Left renal cortex interstitium (tissue), 4 donors: ENCODE measurements at places on chromosomes 6 and 20.

- no peak for DNase-seq
These were observed 107.3 kb upstream of the BCLAF1 start for GRCh38 chr6:136396908-136397307.

- no peak for DNase-seq
These were observed 8.8 kb upstream of the PIM1 start for GRCh38 chr6:37160922-37161778.

DNA sequence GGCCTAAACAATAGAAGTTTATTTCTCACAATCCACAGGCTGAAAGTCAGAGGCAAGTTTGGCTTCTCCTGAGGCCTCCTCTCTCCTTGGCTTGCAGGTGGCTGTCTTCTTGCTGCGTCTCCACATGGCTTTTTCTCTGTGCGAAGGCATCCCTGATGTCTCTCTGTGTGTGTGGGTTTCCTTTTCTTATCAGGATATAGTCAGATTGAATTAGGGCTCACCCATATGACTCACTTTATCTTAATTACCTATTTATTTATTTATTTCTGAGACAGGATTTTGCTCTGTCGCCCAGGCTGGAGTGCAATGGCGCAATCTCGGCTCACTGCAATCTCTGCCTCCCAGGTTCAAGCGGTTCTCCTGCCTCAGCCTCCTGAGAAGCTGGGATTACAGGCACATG, 30.7 kb downstream of the LINC00237 start:
- no peak for DNase-seq

DNA sequence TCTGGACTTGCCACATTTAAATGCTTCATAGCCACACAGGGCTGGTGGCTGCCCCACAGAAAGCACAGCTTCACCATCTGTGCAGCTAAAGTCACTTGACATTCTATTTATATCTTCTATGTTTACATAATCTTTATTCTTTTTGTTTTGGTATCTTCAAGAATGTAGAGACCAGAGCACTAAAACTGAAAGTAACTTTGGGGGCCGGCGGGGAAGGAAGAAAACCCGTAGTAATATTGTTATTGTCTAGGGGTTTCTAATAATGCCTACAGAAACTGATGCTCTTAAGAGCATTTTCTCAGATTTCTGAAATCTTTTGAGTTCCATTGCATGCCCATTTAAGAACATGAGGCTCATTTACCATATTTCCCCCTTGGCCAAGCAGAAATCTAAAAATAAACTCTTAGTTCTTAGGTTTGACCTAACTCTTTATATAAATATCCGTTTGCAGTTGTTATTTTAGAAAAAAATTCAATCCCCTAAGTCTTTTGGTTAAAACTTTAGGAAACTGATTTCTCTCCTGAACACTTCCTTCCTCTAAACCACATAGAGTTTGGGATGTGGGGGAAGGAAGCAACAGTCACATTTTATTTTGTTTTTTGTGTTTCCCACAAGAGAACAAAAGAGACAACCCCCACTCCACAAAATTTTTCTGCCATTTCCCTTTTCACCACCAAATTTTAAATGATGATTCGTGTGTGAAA, 207.6 kb downstream of the OGFRL1 start:
- DNase-seq, result no peak

GRCh38 chr6:7973584-7973983, 63.0 kb upstream of the TXNDC5 start:
- DNase-seq, result no peak

DNA sequence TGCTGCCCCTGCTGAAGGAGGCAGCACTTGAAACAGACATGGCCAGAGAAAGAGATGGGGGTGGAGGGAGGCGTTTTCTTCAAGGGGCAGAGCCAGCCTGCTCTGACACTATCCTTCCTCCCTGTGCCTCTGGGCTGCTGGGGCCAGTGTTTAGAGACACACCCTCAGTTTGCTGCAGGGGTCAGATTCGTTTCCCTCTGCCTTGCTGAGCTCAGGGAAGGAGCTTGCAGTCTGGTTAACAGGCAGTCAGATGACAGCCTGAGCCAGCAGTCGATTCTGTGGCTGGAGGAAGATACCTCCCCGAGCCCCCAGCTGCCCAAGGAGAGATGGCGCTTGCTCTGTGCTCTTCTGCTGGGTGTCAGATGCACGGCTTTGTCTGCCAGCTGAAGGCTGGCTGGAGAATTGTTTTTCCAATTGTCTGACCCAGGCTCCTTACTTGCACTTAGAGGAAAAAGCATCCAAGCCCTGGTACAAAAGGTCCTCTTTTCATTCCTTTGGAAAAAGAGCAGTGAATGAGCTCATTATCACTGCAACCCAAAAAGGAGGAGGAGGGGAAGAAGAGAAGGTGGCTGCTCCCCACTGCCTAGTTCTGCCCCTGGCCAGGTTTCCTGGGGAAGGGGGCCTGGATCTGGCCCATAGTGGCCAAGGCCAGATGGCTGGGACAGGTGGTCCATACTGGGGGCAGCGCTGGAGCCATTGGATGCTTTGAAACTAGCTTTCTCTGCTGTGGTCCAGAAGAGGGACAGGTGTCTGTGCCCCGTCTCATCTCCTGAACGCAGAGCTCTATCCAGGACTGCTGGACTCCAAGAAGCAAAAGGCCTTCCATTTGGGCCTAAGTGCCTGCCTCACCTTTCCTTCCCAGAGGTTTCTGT, 88.2 kb downstream of the TCP11 start:
- no peak for DNase-seq

DNA sequence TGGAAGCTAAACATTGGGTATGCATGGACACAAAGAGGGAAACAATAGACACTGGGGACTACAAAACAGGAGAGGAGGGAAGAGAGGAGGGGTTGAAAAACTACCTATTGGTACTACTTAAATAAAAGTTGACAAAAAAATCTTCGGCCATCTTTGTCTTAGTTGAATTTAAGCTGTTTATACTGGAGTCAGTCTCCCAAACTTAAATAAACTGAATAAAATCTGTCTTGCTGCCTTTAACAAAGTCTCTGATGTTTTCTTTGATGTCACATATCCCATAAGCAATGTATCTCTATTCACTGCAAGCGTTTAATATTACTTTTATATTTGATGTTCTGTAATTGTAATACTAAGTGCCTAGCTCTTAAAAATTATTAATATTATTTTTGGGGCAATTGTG, 409.2 kb upstream of the EPHA7 start:
- no peak for DNase-seq

- no peak for DNase-seq
These were observed 181.9 kb downstream of the GMDS start for GRCh38 chr6:2063547-2063946.
